AG04449 (cell line): ENCODE measurements at places on chromosomes 11 and 22.

GRCh38 chr11:101428918-101429317 lies 154.9 kb downstream of the TRPC6 start:
- no peak for DNase-seq

- no peak for DNase-seq
Measured at GRCh38 chr22:48098243-48098920, 1335.9 kb downstream of the TBC1D22A start.

DNA sequence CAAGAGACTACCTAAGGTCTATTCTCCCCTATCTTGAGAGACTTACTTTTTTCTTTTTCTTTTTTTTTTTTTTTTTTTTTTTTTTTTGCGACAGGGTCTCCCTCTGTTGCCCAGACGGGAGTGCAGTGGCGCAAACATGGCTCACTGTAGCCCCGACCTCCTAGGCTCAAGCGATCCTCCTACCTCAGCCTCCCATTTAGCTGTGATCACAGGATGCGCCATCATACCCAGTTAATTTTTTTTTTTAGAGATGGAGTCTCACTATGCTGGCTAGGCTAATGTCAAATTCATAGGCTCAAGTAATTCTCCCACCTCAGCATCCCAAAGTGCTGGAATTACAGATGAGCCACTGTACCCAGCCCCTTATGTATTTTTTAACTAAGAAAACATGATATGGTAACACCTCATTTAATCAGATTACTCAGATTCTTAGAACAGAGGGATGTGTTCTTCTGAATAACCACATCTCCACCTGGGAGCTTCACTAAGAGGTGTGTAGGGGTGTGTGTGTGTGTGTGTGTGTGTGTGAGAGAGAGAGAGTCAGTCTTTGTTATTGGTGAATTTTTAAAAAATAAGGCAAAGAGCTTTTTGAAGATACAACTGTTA lies 102.9 kb downstream of the USP35 start:
- no peak for DNase-seq

DNA sequence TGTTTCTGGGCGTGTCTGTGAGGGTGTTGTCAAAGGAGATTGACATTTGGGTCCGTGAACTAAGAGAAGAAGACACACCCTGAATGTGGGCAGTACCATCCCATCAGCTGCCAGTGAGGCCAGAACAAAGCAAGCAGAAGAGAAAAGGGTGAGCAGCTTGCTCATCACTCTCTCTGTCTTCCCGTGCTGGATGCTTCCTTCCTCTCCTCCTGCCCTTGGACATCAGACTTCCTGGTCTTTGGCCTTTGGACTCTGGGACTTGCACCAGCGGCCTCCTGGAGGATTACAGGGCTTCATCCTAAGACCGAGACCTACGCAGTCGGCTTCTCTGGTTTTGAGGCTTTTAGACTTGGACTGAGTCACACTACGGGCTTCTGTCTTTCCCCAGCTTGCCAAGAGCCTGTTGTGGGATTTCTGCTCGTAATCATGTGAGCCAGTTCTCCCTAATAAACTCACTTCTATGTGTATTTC lies 18.8 kb downstream of the APOL2 start:
- no peak for DNase-seq

DNA sequence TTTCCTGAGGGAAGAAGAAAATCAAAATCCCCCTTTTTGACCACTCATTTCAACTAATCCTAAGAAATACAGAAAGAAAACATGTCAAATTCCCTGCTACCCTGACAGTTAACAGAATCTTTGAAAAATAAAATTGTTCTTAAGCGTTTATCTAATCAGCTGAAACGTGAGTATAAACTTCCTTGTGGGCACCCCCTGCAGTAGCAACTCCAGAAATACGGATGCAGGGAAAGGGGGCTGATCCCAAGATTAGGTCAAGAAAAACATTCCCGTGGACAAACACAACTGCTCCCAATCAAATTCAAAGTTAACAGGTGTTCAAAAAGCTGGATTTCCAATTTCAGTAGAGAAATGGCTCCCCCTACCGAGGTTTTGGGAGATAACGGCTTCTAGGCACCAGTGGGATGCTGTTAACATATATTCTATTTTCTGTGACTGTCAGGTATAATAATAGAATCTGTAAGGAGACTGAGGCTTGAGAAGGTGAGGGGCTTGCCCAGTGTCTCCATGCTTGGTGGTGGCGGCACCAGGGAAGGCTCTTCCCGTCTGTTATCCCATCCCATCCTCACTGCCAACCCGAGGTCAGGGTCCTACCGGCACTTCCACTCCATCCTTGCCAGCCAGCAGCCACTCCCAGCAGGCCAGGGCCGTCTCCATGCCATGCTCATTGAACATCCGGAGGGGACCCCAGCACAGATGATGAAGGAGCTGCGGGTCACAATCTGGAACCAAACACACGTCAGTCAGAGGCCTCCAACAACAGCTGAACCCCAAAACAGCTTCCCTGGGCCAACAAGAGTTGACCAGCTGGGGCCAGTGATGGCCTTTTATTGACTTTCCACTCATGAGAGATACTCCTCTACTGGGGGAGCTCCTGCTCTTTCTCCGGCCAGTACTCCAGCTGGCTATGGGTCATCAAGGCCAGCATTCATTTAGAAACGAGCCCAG lies 32.0 kb upstream of the SERPIND1 start:
- DNase-seq = no peak
